Stimulated activated CD8-positive, alpha-beta memory T cell treated with anti-CD3 and anti-CD28 coated beads, Interleukin-7, amount 100 ng/mL, for 4 hours (primary cell): ENCODE measurements at places on chromosomes 5 and 9.

DNA sequence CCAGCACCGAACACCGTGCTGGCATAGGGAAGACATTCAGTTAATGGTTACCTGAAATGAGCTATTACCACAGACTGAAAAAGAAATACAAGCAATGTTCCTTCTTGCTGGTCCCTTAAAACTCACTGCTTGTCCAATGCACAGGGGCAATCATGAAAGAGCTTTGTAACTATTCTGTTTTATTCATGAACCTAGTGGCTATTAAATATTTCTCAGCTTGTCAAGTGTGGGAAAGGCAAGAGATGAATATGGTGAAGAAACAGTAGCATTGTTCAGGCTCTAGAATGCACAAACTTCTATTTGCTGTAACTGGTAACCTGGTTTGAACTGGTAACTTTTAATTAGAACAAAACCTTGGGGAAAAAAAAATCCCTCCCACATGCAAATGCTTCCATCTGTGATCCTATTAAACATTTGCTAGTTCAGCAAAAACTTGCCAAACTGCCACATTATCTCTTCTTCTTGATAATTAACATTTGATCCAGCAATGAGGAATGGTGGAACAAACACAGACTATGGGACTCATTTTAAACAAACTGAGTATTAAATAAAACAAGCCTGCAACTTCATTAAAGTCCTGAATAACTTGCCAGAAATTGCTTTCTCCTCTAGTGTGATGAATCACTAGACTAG lies 36.1 kb downstream of the YIPF5 start:
- no peak for DNase-seq

- no peak for DNase-seq
Measured at GRCh38 chr5:66242050-66242715, 98.1 kb downstream of the SREK1 start.

- DNase-seq, result no peak
Measured at GRCh38 chr5:65825408-65826328, 100.7 kb upstream of the ERBIN start.

DNA sequence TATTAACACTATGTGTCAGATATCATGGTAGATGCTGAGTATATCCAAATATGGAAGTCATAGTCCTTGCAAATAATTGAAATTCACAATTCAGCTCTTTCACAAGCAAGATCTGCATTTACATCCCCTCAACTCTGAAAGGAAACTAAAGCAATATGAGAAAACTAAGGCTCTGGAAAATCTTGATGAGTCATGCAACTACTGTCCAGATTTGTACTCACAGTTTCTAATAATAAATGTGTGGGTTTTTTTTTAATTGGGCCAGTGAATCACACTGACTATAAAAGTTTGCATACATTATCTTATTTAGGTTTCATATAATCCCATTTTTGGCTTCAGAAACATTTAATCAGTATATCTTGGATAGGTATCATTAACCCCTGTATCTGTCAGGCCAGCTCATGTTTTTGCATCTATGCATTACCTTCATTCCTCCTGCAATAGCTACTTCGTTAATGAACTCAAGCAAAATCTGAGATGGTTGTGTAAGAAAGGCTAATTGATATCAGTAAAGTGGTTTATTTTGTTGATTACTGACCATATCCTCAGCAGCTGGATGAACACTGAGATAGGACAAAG lies 58.7 kb upstream of the PRR16 start:
- no peak for DNase-seq
